ENCODE measurements at places on chromosomes 16 and 17.

- no peak for DNase-seq
These were observed 21.4 kb downstream of the MMP15 start for GRCh38 chr16:58046936-58047335.

DNA sequence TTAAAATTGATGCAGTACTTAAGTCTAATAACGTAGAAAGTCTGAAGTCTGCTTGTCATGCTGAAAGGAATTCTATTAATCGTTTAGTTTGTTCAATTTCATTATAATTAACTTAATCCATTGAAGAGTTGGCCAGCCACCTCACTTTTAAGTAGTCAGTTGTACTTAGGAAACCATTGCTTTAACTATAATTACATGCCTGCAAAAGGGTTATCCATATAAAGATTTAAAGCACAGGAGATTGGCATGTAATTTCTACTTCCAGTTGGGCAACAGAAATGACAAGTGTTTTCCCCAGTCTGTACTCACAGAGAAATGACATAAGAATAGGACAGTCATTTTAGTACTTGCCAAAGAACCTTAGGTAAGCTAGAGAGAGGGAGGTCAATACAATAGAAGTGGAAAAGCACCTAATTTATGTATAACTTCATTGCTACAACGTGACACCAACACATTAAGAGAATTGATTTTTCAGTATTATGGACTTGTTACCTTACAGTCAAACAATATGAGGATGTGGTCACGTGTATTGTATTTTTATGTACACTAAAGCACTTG, 3.7 kb upstream of the USP32 start:
- peak; percentile 80 for DNase-seq

DNA sequence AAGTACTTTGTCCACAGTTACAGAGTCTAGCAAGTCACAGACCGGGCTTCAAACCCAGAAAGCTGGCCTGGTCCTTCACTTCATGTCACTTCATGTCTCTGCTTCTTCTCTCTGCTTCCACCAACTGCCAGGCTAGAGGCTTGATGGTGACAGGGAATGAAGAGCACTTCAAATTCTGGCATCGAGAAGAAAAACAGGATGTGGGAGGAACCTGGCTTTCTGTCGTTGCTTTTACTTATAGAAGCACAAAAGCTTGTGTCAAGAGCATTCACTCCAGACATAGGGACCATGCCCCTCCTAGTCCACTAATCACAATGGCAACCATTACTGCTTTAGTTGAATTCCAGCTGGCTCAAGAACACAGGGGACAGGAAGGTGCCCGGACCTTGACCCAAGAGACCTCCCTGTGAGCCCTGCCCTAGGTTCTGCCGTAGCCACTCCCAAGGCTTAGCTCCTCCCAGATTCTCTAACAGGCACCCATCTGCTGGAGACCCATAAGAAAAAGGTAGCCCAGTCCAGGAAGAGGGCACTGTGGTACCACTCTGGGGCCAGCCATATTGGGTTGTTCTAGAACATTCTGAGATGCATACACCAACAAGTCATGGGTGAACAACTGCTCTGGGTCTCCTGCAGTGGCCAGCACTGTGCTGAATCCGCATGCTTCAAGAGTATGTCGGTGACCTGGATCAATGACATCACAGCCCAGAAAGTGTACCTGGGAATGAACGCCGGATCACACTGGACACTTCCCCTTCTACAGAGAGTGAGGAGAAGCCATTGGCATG, 181.8 kb downstream of the C16orf95 start:
- DNase-seq: no peak

DNA sequence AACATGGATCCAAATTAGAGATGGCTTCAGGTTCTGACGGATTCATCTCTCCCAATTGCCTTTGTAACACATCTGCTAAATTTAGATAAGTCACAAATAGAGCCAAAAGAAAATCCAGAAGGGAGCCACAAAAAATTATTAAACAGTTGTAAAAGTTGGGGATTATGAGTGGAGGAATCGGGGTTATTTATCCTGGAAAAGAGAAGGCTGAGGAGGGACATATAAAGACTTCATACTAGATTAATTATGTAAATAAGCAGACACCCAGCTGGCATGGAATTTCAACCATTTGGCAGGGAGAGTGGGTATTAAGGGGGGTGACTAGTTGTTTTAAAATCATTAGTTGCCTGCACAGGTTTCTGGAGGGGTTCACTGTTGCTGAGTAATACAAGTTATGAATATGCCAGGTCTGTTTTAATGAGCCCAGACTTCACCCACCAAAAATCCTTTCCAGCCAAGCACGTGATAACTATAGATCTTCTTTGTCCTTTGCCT, 89.6 kb downstream of the CDH13 start:
- DNase-seq: no peak

DNA sequence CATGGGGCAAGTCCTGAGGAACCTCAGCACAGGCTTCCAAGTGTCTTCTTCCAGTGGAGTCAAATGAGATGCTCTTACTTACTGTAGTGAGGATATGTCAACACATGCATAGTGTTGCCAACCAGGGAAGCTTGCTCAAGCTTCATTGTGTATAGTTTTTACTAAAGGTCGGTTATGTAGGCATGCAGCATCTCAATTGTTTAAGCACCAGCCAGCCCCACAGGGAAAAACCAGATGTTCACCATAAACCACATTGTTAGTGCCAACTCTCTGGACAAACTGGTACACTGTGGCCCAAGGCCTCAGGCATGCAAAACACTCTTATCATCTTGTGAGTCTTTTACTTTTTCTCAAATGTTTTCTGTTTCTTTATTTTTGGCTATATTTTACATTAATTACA, 152.1 kb downstream of the PHKB start:
- DNase-seq: no peak

DNA sequence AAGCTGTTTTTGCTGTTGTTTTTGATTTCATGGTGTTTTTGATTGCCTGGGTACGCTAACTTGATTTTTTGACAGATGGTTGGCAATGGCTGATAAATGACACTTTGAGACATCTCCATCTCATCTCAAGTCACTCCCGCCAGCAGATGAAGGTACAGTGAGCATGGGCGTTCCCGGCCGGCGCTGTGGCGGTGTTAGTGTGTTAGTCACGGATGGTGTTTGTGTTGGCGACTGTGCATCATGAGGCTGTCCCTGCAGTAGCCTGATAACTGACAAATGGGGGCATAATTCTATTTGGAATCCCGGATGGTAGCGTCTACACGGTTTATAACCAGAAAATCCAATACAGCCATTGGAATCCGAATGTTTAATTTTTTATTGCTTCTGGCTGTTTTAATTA, 81.6 kb upstream of the ZNF750 start:
- no peak for DNase-seq

- DNase-seq: no peak
These were observed 668 bp downstream of the ATPAF2 start for GRCh38 chr17:18038149-18038850.

All from retinal pigment epithelial cell (primary cell).